ENCODE measurements at places on chromosomes 7 and 10. TPM values are rescaled to one million over a fixed set of nuclear protein-coding genes. Genes with fewer than 3 reads are reported as not detected.
A peak's percentile ranks its signal among the peaks of the same experiment; 100 is the strongest.

- no peaks in the 10 kb centered on the region for H3K4me1 ChIP-seq
- no peak overlapping the region for H3K27ac ChIP-seq
- no peak for DNase-seq
- H3K36me3 ChIP-seq, result no peaks in the 10 kb centered on the region
- H3K27me3 ChIP-seq, result no peaks in the 10 kb centered on the region
Observed at GRCh38 chr10:131757285-131758058, 143.3 kb upstream of the PPP2R2D start.

- no peak within 1 kb of the TSS for H3K27ac ChIP-seq
- H3K4me1 ChIP-seq, result peaks cover 6% of the 10 kb centered on the region
- H3K4me3 ChIP-seq, result peak within 1 kb of the TSS; percentile 63
- H3K27me3 ChIP-seq, result peaks cover 23% of the 10 kb centered on the region
Observed at GRCh38 chr10:90857635-90858460, at the start of gene HTR7. TSS of gene HTR7 (minus strand) at chr10:90858039. CDS start at chr10:90857671, 368 bp downstream.

DNA sequence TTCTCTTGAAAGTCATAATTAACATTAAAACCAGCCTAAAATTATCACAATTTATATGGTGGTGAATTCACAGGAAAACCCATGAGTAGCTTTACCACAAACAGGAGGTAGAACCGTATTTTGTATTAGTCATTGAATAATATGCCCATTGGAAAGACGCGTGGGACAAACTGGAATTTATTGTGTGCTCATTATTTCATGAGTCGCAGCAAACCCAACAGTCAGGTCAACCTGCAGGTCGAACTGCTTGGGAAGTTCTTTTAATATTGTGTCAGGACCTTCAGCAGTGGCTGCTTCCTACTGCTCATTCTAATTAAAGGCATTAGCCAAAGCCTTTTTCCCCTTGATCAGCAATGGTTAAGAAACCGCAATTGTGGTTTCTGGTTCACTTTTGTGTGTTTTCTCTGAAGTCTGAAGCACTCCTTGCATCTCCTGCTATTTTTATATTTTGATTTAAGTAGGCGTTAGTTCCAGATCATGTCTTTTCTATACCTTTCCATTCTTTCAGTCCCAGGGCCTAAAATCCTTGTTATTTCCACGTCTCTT lies 100.1 kb downstream of the RAB11FIP2 start:
- no peaks in the 10 kb centered on the region for H3K27me3 ChIP-seq
- H3K4me3 ChIP-seq, result no peak overlapping the region
- H3K4me1 ChIP-seq, result no peaks in the 10 kb centered on the region
- H3K27ac ChIP-seq, result no peak overlapping the region
- no peaks in the 10 kb centered on the region for H3K36me3 ChIP-seq

DNA sequence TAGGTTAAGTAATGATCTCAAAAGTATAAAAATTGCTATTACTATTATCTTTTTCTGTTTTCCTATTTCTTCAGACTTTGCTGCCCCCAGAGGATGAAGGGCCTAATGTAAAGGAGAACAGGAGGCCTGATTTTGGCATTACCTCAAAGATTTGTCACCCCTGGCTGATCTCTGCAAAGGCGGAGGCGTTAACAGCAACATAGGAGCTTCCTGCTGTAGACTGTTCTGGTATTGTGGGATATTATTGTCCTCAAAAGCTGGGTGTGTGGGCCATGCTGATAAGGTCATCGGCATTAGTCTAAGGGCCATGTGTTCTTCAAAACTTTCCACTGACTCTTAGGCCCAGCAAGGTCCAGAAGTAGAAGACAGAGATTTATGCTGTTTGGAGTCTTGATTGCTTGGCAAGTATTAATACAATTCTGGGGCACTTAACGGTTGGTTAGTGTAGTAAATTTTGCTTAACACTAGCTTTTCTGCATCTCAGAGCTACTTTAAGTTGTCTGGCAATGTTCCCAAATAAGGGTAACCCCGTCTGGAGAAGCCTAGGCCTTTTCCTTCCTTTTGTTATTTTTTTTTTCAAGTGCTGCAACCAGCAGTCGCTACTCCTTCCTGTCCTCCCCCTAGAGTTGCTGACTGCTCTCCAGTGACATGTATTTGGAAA lies 14.0 kb upstream of the ENTPD1 start:
- no peak overlapping the region for H3K27ac ChIP-seq
- H3K36me3 ChIP-seq, result no peaks in the 10 kb centered on the region
- H3K4me3 ChIP-seq, result no peak overlapping the region
- no peaks in the 10 kb centered on the region for H3K4me1 ChIP-seq

DNA sequence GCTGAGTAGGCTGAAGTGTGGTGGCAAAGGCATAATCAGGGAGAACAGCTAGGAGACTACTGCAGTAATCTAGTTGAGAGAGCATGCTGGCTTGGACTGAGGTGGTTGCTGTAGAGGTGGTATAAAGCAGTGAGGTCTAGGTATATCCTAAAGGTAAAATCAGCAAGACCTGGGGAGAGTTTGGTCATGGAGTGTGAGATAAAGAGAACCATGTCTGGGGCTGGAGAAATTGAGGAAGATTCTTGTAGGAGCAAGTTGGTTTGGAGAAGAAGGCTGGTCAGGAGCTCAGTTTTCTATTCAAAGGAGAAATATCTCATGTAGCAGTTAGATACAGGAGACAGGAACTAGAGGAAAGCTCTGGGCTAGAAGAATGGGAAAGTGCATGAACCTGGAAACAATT lies 32.9 kb upstream of the ST7 start:
- no peaks in the 10 kb centered on the region for H3K27me3 ChIP-seq
- H3K36me3 ChIP-seq, result peaks cover 19% of the 10 kb centered on the region
- no peaks in the 10 kb centered on the region for H3K4me1 ChIP-seq
- H3K27ac ChIP-seq, result no peak overlapping the region

DNA sequence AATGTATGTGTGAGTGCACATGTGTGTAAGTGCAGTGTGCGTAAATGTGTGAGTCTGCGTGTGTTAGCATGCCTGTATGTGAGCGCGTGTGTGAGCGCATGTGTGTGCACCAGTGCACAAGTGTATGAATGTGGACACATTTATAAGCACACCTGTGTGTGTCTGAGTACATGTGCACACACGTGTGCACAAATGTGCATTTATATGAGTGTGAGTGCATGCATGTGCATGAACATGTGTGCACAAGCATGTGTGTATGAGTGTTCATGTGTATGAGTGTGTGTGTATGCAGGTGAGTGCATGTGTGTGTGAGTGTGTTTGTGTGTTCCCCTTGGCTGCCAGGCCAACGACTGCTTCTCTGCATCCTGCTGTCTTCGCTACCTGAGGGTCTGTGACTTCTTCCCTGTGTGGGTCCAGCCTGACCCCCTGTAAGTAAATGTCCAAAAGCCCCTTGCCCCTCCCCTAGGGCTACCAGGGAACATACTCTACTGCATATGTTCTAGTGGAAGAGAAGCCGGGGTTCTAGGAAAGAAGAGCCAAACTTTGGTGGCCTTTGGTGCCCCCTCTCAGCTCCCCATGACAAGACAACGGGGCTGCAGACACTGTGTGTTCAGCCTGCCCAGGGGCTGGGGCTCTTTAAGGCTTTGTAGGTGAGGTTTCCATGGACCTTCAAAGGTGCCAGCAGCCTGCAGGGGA lies 17.0 kb downstream of the GOLGA7B start:
- no peak for DNase-seq
- H3K4me3 ChIP-seq, result no peak overlapping the region
- H3K4me1 ChIP-seq, result peaks cover 8% of the 10 kb centered on the region

GRCh38 chr7:135160858-135161653 lies 9.5 kb downstream of the CYREN start:
- H3K36me3 ChIP-seq, result no peaks in the 10 kb centered on the region
- H3K27ac ChIP-seq, result no peak overlapping the region
- peaks cover 11% of the 10 kb centered on the region for H3K4me1 ChIP-seq
- no peak for DNase-seq

DNA sequence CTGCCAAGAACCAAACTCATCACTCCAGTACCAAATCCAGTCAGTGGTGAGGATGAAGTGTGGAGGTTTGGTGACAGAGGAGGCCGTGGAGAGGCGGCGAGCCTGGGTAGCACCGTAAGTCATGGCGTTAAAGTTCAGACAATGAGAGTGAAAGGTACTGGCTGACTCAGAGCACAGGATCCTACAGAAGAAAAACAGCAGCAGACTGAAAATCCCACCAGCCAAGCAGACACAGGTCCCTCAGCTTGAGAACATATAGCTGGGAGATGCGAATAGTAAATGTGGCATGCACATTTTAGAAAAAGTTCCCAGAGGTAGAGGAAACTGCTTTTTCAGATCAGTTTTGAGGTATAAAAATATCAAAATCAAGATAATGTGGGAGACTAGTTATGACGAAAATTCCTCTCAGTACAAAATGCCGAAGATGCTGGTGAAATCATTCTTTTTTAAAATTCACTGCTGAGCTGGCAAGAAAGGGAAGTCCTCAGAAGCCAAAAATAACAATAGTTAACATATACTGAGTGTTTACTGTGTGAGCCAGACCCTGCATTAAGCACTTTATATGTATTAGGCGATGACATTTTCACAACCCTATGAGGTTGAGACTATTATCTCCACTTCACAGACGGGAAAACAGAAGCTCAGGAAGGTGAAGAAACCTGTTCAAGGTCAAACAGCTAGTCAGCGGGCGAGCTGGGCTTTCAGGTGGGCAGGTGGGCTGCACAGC lies 20.9 kb downstream of the PARP12 start:
- no peak overlapping the region for H3K27ac ChIP-seq
- no peak overlapping the region for H3K4me3 ChIP-seq

- no peaks in the 10 kb centered on the region for H3K36me3 ChIP-seq
- no peaks in the 10 kb centered on the region for H3K27me3 ChIP-seq
- no peak overlapping the region for H3K27ac ChIP-seq
- no peak for DNase-seq
- no peaks in the 10 kb centered on the region for H3K4me1 ChIP-seq
Observed at GRCh38 chr7:155941688-155942087, 129.4 kb upstream of the SHH start.

DNA sequence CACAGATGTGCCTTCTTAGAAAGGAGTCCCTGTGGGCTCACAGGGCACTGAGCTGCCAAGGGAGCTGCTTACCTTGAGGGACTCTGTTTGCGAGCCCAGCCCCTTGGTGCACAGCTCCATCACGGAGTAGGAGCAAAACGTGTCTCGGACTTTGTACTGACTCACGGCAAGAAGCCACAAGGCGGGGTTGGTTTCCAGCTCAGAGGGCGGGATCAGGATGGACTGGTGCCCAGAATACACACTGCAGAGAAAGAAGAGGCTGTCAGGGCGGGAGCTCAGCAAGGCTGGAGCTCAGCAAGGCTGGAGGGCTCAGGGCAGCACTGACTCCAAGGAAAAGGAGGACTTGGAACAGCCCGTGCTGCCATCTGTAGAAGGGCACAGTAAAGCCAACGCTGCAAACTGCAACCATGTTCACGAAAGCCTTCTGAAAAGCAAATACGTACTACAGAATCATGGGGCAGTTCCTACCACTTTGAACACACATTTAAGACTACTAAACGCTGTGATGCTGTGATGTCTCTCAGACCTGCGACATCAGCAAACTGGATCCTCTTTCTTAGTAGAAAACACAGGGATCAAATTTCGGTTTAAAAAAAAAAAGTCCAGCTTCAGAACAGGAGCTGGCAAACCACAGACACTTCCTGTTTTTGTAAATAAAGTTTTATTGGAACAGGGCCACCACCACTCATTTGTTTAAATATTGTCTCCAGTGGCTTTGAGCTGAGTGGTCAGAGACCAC lies 194.3 kb downstream of the ZMYND11 start:
- no peaks in the 10 kb centered on the region for H3K27me3 ChIP-seq
- peak overlapping the region; percentile 16 for H3K27ac ChIP-seq
- DNase-seq, result peak; percentile 10

The BMPER gene
- polyA plus RNA-seq, result not detected

- no peaks in the 10 kb centered on the region for H3K36me3 ChIP-seq
- DNase-seq, result no peak
- no peaks in the 10 kb centered on the region for H3K27me3 ChIP-seq
- peaks cover 30% of the 10 kb centered on the region for H3K4me1 ChIP-seq
- H3K4me3 ChIP-seq, result no peak overlapping the region
Observed at GRCh38 chr10:103756277-103756869, 99.0 kb downstream of the SH3PXD2A start.

The TMEM178B gene
- polyA plus RNA-seq, result not detected

The TSPAN15 gene
- polyA plus RNA-seq, result 3.5 TPM

- no peaks in the 10 kb centered on the region for H3K27me3 ChIP-seq
- H3K27ac ChIP-seq, result no peak overlapping the region
- H3K36me3 ChIP-seq, result no peaks in the 10 kb centered on the region
Observed at GRCh38 chr10:11386044-11386443, 225.4 kb downstream of the USP6NL start.

GRCh38 chr10:29663718-29664117 lies 28.9 kb upstream of the SVIL start:
- H3K27ac ChIP-seq, result no peak overlapping the region
- peaks cover 10% of the 10 kb centered on the region for H3K4me1 ChIP-seq

DNA sequence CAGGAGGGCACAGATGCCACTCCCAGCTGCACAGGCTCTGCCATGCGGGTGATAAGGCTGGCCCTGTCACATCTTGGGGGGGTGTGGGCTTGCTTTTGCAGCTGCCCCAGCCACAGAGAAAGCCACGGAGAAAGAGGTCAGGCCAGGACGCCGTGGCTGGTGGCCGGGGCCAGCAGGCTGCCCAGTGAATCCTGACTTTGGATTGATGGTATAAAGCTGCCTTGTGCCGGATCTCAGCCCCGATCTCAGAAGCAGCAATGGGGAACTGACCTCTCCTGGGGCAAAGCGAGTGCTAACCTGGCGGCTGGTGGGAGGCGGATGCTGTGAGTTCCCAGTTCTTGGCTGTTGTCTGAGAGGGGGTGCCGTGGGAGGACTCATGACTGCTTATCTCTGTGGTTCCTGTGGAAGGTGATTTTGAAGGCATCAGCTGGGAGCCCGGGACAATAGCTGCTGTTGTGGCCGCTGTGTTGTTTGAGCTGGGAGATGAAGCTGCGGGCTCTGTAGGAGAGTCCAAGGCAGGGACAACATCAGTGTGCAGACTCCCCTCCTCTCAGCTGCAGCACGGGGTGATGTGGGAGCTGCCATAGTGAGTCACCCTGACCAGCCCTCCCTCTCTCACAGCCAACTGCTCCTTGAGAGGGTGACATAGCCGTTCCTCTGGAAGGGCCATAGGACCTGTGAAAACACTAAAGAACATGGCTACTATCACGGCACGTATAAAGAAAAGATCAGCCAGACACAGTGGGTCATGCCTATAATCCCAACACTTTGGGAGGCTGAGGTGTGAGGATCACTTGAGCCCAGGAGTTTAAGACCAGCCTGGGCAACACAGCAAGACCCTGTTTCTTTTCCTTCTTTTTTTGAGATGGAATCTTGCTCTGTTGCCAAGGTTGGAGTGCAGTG lies 17.0 kb downstream of the IL15RA start:
- no peak for DNase-seq
- peaks cover 20% of the 10 kb centered on the region for H3K36me3 ChIP-seq
- H3K4me3 ChIP-seq, result no peak overlapping the region
- H3K27ac ChIP-seq, result no peak overlapping the region

- no peak for DNase-seq
- H3K4me3 ChIP-seq, result no peak overlapping the region
- no peaks in the 10 kb centered on the region for H3K27me3 ChIP-seq
Observed at GRCh38 chr10:81570878-81571794, 303.9 kb upstream of the NRG3 start.

The MSMB gene
- polyA plus RNA-seq, result not detected

- H3K4me1 ChIP-seq, result no peaks in the 10 kb centered on the region
- DNase-seq, result no peak
- no peaks in the 10 kb centered on the region for H3K27me3 ChIP-seq
- no peak overlapping the region for H3K4me3 ChIP-seq
Observed at GRCh38 chr10:20879136-20879535, 18.0 kb downstream of the NEBL start.

- H3K4me3 ChIP-seq, result no peak overlapping the region
- H3K27ac ChIP-seq, result no peak overlapping the region
- H3K36me3 ChIP-seq, result peaks cover 11% of the 10 kb centered on the region
- H3K4me1 ChIP-seq, result no peaks in the 10 kb centered on the region
- DNase-seq, result no peak
Observed at GRCh38 chr10:102384053-102384452, 11.5 kb upstream of the NFKB2 start.

- no peak for DNase-seq
- H3K4me1 ChIP-seq, result peaks cover 14% of the 10 kb centered on the region
- H3K36me3 ChIP-seq, result no peaks in the 10 kb centered on the region
- no peak overlapping the region for H3K27ac ChIP-seq
- no peak overlapping the region for H3K4me3 ChIP-seq
- H3K27me3 ChIP-seq, result no peaks in the 10 kb centered on the region
Observed at GRCh38 chr7:132653366-132653930, 77.2 kb upstream of the PLXNA4 start.
